Activated T-cell treated with anti-CD3 and anti-CD28 coated beads, Interleukin-2, amount 50 U/mL, for 1 hour (primary cell): ENCODE measurements at places on chromosomes 4 and X.

- no peak for DNase-seq
Observed at GRCh38 chr4:158778156-158778711, 9.4 kb downstream of the FNIP2 start.

DNA sequence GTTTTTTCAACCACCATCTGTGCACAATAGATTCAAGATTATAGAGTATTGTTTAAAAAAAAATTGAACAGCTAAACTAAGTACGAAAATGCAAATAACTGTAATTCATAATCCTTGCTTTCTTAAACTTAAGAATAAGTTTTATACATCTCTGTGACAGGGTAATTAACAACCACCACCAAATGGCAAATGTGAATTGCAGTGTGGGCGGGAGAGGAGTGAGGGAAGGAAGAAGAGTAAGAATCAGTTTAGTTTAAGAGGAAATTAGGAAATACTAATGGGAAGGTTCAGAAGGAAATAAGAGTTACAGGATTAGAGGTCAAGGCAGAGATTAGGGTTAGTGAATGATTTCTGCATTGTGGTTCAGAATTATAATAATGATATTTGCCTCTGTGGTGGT is 430.9 kb downstream of the SPRY1 start:
- DNase-seq, result no peak

- no peak for DNase-seq
Observed at GRCh38 chrX:125444659-125445058, 125.0 kb downstream of the TEX13C start.

- no peak for DNase-seq
Observed at GRCh38 chr4:23747281-23747735, 142.5 kb downstream of the PPARGC1A start.

- DNase-seq, result no peak
Observed at GRCh38 chr4:40502934-40503333, 126.7 kb downstream of the RBM47 start.

- DNase-seq, result no peak
Observed at GRCh38 chr4:73676861-73677323, 56.7 kb upstream of the RASSF6 start.

GRCh38 chr4:156201050-156201449 is 247.4 kb upstream of the CTSO start:
- DNase-seq, result no peak

GRCh38 chrX:140091125-140091886 is 126.0 kb upstream of the CXorf66 start:
- DNase-seq, result peak; percentile 21

GRCh38 chr4:159682996-159683395 is 580.1 kb downstream of the RAPGEF2 start:
- no peak for DNase-seq

DNA sequence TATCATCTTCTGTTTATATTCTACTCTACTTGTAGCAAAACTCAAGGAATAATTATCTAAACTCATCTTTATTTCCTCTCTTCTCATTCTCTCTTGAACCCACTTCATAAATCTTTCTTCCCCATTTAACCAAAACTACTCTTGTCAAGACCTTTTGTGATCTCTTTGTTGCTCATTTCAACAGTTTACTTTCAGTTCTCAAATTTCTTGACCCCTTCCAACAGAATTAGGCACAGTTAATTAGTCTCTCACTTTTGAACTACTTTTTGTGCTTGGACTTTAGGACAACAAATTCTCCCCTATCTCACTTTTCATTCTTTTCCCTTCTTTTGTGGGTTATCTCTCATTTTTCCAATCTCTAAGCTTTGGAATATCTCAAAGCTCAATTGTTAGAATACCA is 27.4 kb upstream of the CAMK2D start:
- no peak for DNase-seq

DNA sequence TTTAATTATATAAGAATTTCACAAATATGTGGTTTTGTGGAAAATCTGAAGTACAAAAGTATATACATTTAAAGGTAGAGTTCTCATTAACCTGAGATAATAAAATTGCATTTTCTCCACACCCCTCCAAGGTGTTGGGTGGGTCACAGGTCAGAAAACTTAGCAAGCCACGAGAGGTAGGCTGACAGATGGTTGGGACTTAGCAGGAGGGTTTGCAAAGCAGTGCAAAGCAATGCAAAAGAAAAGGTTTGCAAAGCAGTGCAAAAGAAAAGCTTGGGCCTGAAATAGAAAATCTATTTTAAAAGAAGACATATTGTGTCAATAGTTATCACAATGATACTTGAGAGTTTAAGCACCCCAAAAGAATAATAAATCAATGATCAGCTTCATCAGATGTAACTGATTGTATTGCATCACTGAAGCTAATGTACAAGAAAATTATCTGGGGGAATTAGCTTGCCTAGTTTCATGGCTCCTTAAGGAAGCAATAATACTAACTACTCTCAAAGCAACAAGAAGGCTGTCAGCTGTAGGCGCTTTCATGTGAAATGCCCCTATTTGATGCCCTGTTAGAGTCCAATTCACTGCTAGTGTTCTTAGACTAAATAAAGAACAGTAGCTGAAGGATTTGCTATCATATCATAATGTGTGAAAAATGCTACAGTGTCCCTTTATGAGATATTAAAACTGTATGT is 319.5 kb downstream of the KCNIP4 start:
- DNase-seq, result no peak

DNA sequence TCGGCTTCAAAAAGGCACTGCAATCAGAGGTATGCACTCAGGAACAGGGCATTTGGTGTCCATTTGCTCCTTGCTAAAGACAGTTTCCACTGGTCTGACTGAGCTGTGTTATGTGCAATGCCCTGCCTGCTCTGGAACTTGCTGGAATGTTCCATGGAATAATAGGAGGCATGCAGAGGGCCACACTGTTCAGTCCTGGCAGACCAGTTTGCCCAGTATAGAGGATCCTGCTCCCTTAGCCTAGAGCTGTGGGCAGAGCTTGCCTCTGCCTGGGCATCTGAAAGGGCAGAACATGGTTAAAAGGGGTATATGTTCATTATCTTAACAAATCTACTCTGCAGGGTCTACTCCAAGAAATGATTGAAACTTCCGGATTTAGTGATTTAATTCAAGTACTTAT is 27.8 kb upstream of the CD99L2 start:
- DNase-seq, result no peak

DNA sequence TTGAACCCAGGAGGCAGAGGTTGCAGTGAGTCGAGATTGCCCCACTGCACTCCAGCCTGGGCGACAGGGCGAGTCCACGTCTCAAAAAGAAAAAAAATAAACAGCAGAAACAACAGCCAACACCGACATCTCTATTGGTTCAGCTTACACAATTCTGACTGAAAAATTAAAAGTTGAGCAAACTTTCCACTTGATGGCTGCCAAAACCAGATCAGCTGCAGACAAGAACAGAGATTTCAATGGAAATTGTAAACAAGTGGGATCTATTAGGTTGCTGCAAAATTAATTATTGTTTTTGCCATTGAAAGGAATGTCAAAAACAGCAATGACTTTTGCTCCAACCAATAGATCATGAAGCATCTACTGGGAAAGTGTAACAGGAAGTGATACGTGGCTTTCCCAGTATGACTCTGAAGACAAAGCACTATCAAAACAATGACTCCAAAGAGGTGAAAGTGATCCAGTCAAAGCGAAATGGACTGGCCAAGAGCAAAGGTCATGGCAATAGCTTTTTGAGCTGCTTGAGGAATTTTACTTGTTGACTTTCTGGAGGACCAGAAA is 26.3 kb downstream of the UPF3B start:
- DNase-seq, result no peak

- no peak for DNase-seq
Observed at GRCh38 chr4:82780752-82781231, 17.8 kb downstream of the SCD5 start.

GRCh38 chrX:96971812-96972211 is 88.1 kb downstream of the RPA4 start:
- DNase-seq, result no peak

DNA sequence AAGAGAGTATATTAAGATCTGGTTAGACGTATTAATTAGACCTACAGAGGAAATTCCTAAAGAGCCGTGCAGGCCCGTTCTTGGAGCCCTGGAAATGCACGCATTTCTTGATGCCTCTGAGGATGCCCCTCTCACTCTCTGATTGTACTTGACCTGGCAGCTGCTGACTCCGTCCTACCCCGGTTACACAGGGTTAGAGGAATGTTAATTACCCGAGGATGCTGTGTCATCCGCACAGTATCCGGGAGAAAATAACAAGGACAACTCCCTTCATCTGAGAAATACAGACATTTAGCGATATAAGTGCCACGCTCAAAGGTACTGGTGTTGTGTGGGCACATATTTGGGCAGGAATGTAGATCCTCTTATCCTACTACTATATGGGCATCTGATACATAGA is 404.6 kb upstream of the FAT1 start:
- no peak for DNase-seq

GRCh38 chr4:104879854-104880253 is 266.8 kb upstream of the TET2 start:
- no peak for DNase-seq

GRCh38 chr4:138867404-138867803 is 148.2 kb upstream of the NOCT start:
- DNase-seq, result no peak

DNA sequence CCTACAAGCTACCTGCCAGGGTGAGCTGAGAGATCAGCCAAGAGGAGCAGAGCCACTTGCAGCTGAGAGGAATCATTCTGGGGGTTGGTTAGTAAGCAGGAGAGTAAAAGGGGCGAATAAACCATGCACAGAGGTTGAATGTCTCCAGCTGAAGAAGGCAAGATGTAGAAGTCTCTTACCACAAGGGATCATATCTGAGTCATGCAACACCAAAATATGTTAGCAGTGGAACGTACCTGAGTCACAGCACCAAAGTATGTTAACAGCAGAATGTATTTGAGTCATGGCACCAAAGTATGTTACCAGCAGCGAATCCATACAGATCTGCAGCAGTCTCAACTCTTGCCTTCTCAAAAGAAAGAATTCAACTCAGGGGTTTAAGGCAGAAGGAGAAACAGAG is 29.9 kb downstream of the C4orf51 start:
- no peak for DNase-seq

- no peak for DNase-seq
Observed at GRCh38 chr4:17781300-17782287, at the start of gene FAM184B. Gene FAM184B (minus strand): TSS chr4:17781621. CDS start chr4:17781299, 322 bp downstream.

GRCh38 chr4:107870916-107871786 is 46.4 kb downstream of the SGMS2 start:
- DNase-seq, result no peak

DNA sequence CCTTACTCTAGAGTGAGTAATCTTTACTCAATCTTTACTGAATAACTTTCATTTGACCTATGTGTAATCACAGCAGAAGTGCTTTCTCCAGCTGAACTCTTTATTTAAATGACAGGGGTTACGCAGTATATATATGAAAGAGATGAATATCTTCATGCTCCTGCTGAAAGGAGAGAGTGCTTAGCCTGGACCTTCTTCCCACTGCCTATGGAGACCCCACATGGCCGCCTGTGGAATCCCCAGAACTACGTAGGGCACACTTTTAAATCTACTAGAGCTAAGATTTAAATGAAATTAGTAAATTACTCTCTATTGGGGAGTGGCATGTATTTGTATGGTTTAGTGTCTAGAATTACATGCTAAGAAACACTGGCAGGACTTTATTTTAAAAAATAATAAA is 391.2 kb downstream of the ANKRD50 start:
- no peak for DNase-seq

DNA sequence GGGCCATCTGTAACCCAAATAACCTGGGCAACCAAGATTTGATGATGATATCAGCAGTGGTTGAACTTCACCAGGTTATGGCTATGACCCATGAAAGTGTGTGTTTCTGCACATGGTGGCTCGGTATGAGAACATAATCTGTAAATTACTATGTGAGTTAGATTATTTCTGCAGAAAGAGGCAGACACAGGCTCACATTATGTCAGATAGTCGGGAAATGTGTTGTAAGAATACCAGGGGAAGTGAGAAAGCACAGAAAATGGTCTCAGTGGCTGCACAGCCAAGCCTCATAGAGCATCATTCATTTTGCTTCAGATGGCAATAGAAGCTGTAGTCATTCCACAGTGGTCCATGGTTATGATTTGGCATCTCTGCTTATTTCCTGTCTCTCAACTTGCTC is 63.0 kb upstream of the RBPJ start:
- no peak for DNase-seq

- no peak for DNase-seq
Observed at GRCh38 chr4:3615386-3616286, 83.4 kb upstream of the LRPAP1 start.

DNA sequence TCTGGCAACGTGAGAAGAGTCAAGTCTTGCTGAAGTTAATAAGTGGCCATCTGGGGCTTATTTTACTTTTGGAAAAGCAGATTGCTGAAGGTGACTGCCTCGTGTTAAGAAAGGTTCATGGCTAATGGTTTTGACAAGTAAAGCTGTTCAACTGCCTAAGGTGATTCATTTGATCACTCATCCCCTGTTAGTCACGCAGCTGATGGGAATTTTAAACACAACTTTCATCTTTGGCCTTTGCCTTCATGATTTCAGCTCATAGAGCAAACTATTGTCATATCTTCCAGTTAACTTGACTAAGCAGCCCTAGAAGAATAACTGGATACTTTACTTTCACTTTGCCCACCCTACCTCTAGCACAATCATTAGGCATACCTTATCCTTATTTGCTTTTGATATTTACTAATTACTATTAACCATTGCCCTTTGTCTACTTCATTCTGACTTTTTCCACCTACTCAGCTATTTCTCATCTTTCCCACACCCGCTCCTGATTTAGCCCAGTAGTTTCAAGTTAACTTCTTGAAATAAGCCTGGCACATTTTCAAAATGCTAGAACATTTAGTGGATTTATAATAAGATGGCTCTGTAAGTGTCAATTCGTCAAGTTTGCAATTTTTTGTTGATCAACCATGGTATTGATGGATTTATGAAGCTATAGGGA is 170.6 kb upstream of the S100G start:
- no peak for DNase-seq

DNA sequence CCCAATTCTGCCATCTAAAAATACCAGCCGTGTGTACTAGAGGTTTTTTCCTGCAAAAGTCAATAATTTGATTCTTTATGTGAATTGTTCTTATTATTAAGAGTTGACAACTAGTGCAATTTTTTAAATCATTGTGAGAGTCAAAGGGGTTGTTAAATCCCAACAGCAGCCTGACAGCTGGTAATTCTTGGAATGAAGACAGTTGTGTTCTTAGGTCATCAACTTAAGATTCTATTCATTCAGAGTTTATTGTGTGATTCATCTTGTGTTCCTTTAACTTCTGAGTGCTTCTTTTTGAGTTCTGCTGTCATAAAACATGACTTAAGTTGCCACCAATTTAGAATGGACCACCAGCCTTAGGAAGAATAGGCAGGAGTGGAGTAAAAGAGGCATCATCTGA is 329.0 kb downstream of the NAF1 start:
- no peak for DNase-seq

- no peak for DNase-seq
Observed at GRCh38 chrX:84118315-84118714, 69.7 kb downstream of the RPS6KA6 start.
